Stomach (tissue), 19 donors: ENCODE measurements at places on chromosomes 7 and 10.

- no peak for DNase-seq
Measured at GRCh38 chr10:106836933-106837663, 327.4 kb downstream of the SORCS1 start.

DNA sequence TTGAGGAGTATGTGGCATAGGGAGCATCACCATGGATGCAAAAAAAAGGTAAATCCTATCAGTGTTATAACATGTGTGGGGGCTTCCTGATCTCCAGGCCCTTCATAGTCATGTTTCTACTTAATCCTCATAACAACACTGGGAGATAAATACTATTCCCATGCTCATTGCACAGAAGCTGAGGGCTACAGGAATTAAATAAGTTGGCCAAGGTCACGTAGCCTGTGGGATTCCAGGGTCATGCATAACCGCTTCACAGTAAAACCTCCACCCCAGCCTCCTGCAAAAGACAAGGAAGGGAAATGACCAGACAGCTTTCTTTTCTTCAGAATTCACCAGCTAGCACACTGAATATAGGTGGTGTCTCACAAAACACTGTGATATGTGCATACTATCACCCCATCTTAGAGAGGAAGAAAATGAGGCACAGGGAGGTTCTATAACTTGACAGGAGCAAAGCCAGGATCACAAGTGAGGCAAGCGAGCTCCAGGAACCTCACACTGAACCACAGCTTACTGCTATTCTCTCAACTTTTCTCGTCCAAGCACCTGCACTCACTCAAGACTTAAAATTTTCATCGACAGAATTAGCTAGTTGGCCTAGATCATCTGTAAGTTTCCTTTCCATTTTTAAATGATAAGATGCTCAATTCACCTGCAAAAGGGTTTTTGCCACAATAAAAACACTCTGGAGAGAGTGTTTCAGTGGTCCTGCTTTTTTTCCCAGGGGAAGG is 13.4 kb downstream of the JAZF1 start:
- DNase-seq, result no peak

GRCh38 chr10:46551701-46552525 is 4.5 kb downstream of the GPRIN2 start:
- DNase-seq, result no peak

DNA sequence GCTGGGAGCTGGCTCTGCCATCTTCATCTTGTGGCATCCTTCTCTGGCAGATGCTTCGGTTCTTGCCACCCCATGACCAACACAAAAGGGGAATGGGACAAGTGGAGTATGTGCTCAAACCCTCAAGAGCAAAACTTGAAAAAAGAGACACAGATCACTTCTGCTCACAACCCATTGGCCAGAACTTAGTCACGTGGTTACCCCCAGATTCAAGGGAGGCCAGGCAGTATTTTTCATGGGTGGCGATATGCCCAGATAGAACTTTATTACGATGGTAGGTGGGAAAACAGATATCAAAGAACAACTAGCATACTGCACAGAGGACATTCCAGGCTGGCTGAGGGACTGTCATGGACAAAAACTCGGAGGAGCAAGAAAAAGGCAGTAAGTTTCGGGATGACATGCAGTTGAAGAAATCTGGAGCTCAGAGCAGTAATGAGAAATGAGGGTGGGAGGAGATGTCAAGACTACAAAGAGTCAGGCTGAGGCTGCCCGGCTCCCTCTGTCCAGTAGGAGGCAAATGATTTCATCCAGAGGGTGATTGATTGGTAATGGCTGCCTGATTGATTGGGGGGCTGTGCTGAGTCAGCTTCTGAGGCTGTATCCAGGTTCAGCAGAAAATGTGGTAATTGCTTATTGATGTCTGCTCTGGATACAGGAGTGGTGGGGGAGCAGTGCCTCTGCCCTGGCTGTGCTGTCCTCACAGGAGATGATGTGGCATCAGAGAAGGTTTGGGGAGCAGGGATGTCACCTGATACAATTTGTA is 25.3 kb downstream of the COL13A1 start:
- no peak for DNase-seq

GRCh38 chr10:73634421-73634820 is 6.9 kb downstream of the MYOZ1 start:
- no peak for DNase-seq

DNA sequence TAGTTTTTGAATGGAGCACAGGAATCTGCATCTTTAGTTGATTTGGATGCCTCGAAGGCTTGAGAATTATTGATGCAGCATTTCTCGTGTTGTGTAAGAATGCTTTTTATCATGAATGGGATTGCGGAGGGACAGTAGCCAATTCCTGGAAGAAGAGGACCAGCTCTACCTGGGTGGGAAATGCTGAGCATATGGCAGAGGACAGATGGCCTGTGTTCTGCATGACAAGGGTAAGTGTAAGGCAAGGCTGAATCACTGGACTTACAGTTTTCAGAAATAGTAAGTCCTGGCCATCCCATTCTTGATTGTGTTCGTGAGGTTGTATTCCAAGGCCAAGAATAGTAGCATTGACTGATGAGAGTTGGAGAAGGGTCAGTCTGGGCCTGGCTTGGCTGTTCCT is 15.9 kb downstream of the RP9 start:
- DNase-seq, result no peak

DNA sequence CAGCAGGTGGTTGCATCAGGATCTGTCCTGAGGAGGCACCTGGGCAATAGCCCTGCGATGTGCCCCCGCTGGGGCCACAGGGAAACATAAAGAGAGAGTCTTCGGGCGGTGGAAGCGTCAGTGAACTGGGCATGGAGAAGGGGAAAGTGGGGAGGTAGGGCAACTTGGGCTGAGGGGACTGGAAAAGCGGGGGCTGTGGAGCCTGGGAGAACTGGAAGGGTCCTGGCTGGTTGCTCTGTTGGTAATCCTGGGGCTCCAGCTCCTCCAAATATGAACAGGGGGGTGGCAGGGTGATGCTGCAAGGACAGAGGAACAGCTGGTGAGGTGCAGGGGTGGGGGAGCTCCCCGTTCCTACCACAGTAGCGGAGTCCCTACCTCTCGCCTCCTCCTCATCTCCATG is 5.2 kb downstream of the NOBOX start:
- no peak for DNase-seq

DNA sequence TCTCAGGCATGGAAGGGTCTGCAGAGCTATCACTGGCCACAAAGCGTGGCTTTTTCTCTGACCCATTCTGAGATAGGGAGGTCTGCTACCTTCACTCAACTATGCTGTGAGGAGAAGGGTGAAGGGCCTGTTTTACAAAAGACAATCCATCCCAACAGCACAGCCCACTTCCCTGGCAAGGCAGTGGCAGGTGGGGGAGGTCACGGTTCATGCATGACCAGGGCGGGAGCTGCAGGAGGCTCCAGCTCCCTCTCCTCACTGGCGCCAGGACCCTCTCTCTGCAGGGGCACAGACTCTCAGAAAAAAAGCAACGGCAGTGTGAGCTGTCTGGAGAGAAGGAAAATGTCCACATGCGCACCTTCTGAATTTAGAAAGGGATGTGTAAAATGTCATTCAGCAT is 28.5 kb downstream of the GRB10 start:
- DNase-seq, result no peak

GRCh38 chr10:132511121-132512051 is 26.2 kb upstream of the INPP5A start:
- DNase-seq, result no peak

GRCh38 chr10:86758189-86759072 is 2.0 kb downstream of the BMPR1A start:
- no peak for DNase-seq

DNA sequence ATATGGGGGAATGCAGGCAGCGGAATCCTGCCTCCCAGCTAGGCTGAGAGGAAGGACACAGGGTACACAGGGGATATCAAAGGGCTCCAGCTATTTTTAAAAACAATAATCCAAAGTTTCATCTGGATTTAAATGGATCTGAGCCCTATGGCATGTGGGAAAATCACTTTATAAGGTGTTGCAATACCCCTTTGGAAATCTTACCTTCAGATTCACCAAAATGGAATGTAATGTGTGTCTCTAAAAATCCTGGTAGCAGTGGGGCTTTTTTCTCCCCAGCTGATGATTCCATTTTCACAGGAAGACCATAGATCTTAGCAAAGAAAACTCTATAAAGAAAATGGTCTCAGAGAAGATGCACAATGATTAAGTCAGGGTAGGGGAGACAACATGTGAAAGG is 722.2 kb downstream of the PARD3 start:
- DNase-seq, result no peak
